Activated T-helper 1 cell treated with Interleukin-2 at 50 U/mL for 16 hours (primary cell): ENCODE measurements at places on chromosomes 2 and 18.

GRCh38 chr2:19802086-19802841, 99.5 kb downstream of the TTC32 start:
- DNase-seq = no peak

GRCh38 chr18:2589345-2590068, 18.1 kb downstream of the NDC80 start:
- no peak for DNase-seq

DNA sequence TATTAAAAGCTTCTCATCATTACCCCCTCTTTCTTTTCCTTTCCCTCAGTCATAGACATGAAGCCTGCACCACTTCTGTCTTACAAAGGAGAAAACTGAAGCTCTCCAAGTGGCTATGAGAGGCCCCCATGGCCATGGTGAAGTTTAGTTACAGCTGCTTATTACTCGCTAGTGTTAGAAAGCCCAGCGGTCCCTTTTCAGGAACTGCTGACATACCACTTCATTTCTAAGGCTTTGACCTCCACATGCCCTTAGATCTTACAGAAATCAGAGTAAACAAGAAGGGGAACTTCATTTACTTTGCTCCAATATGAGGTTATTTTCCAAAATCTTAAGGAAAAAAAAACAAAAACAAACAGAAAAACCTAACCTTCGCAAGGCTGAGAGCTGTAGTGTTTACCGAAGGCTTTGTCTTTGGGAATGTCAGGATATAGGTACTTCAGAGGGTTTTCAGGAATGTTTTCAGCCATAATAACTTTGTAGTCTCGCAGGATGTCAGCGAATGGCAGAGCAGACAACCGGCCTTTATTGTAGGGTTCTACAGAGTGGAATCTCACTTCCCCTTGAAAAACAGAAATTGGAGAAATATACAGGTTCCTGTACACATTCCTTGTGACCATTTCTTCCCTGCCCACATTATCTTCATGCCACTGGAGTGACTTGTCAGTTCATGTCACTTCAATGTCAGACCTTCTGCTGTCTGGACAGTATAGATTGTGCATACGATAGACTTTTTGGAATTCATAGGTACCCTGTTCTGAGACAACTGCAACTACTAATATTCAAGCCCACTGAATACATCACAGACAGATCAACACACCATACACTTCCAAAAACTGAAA, 18.8 kb upstream of the STAT1 start:
- no peak for DNase-seq

- DNase-seq = no peak
Observed at GRCh38 chr18:34494359-34494696, 215.8 kb upstream of the DTNA start.

DNA sequence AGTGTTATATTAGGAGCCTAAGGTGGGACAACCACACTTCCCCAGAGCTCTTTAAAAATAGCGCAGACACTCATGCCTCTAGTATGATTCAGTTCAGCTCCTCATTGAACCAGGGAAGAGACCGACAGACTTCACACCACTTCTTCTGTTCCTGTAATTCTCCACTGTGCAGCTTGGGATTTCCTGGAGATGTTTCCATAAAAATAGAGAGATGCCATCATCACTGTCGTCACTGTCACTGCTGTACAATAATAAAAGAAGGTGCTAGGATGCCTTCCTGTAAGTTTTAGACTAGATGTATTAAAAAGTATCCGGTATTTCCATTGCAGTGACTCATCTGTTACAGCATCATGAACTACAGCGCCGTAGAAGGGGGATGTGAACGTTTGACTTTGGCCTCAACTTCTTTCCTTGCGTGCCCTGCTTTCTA, 110.9 kb downstream of the FAM210A start:
- DNase-seq = no peak

DNA sequence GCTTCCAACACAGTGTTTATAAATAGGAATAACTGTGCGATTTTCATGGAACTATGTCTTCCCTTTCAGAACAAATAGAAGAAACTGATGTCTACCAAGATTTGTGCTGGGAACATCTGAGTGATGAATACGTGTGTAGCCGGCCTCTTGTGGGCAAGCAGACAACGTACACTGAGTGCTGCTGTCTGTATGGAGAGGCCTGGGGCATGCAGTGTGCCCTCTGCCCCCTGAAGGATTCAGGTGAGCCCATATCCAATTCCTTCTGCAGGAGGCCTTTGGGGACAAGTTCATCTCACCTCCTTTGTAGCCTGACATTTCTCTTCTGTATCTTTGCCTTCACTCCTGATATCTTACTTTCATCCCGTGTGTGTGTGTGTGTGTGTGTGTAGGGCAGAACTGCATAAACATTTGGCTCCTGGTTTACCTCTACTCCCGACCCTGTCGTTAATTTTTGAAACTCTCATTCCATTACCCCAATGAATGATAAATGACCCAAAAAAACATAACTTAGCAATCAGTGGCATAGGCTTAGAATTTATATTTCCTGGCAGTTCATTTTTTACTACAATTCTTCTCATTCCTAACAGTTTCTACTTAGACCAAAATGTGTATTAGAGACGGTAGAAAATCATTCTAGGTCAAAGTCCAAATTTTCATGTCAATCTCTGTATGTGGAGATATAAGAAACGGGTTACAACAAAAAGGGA, 111.0 kb upstream of the RASGRP3 start:
- no peak for DNase-seq

DNA sequence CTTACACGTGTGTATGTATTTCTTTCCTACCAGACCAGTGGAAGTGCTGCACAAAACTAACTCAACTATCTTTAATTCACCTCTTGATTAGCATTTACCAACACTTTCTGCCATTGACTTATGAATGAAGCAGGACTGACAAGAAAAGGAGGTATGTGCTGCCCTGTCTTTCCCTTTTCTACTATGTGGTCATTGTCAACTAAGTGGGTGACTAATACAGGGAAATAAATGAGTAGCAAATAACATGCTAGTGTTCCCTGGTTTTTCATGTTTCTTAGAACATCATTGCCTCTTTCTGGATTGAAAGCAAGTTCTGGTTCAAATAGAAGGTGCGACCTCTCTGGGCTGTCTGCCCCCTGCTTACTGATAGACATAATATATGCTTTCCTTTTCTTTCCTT, 58.0 kb downstream of the LINC00305 start:
- DNase-seq = no peak

GRCh38 chr18:36212301-36213171, 25.2 kb downstream of the MOCOS start:
- no peak for DNase-seq

DNA sequence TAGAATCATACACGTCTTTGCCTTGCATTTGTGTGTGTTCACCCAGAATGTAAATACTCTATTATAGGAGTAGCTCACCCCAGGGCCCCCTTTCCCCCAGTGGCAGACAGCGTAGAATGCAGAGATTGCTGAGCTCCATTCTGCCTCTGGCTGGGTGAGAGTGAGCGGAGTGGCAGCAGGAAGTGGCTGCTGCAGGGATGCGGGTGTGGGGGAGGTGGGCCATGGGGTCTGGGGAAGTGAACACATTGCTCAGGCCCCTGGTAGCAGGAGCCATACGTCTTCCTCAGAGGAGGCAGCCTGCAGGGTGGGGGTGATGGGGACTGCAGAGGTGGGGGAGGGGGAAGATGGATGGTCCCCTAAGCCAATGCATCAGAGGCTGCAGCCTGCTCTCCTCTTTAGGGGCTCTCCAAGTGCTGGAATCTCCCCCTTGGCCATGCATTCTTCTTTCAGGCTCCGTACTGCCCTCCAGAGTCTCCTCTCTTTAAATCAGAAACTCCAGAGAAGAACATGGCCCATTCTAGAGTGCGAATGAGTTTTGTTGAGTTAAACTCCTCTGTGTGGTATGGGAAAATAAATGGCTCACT, 72.2 kb downstream of the CELF4 start:
- no peak for DNase-seq

DNA sequence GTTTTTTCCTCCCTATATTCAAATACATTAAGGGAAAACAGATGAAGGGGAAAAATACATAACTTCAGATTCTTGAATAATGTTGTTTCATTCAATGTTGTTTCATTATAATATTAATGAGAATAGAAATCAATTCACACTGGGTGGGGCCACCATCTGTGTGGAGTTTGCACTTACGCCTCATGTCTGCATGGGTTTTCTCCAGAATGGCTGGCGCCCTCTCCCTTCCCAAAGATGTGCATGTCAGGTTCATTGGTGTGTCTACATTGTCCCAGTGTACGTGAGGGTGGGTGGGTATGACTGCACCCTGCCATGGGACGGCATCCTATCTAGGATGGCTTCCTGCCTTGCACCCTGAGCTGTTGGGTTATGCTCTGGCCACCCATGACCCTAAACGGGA, 51.7 kb downstream of the COBLL1 start:
- no peak for DNase-seq

DNA sequence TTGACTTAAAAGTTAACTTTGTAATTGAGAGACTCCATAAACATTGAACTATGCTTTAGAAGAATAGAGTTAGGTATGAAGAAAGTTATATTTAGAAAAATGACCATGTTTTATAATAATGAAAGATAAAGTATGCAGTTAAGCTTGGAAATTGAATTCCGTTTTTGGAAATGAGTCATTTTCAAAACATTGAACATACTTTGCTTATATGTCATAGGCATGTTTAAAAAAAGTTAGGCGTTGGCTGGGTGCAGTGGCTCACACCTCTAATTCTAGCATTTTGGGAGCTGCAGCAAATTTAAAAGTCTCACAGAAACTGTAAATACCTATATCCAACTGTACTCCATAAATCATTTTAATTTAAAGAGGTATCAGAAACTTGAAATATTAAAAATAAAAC, 607.4 kb downstream of the CBLN2 start:
- DNase-seq = no peak

GRCh38 chr2:212032032-212032431, 506.6 kb downstream of the ERBB4 start:
- no peak for DNase-seq

DNA sequence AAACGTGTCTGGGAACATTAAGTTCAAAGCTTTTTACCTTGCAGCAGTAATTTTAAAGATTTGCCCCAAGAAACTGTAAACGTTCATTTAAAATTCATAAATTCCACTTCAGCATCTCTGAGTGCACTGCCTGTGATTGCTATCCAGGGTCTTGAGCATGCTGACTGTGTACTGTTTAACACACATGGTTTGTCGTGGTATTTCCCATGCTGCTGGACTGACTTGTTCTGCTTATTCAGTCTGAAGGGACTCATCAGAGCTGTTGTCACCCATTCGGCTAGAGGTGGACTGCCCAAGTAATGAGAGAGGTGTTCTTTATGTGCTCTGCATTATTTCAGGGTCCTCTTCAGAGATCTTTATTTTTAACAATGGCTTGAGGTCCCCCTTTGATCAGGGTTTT, 53.1 kb downstream of the RHBDD1 start:
- DNase-seq = no peak

GRCh38 chr2:172516299-172516698, 39.6 kb upstream of the PDK1 start:
- DNase-seq = no peak

DNA sequence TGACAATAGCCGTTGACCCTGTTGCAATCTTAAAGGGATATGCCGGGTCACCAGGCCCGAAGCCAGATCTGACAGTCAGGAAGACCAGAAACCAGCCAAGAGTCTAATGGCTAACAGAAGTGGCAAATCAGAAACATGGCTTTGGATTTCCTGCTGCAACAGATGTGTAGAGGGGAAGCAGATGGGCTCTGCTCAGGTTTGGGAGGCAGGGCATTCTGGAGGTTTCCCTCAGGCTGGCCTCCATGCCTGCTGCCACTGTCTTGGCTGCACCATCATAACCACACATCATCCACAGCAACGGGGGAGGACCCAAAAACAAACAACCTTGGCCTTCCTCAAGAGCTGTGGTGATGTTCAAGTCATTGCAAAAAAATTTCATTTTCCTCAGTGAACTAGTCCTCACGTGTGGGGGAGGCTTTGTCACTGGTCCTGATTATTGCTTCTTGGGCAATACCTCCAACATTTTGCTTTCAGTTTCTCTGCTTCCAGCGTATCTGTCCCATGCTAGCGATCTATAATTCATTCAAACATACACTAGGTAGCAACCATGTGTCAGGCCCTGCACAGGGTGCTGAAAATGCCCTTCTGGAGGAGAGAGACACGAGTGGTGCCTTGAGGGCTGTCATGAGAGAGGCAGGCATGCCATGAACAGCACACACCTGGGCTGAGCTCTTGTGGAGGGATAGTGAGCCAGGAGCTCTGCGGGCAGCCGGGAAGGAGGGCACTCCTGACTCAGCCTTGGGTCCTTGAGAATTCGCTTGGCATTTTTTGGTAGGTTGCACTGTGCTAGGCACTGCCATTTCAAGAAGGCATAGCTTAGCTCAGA, 48.2 kb upstream of the LGALSL start:
- DNase-seq = no peak

DNA sequence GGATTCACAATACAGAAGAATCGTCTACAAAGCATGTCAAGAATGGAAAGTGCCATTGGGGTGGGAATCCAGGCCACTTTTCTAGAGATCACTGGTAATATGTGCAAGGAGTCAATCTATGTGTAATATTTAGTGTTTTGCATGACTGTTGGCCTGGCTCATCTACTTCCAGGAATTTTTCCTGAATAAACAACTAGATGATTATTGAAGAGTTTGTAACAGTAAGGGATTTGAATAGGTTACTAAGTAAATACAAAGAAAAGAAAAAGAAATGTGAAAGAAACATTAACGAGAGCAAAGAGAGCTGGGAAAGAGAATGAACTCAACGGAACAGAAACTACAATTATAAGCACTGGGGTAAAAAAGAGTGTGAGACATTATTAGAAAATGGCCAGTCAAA, 406.0 kb downstream of the TGIF1 start:
- DNase-seq = no peak

GRCh38 chr18:34801774-34802173, 91.7 kb downstream of the DTNA start:
- no peak for DNase-seq

- no peak for DNase-seq
Observed at GRCh38 chr2:174333372-174334277, 1.1 kb upstream of the SP9 start.

- DNase-seq = no peak
Observed at GRCh38 chr2:73223821-73224220, 9.2 kb downstream of the PRADC1 start.

DNA sequence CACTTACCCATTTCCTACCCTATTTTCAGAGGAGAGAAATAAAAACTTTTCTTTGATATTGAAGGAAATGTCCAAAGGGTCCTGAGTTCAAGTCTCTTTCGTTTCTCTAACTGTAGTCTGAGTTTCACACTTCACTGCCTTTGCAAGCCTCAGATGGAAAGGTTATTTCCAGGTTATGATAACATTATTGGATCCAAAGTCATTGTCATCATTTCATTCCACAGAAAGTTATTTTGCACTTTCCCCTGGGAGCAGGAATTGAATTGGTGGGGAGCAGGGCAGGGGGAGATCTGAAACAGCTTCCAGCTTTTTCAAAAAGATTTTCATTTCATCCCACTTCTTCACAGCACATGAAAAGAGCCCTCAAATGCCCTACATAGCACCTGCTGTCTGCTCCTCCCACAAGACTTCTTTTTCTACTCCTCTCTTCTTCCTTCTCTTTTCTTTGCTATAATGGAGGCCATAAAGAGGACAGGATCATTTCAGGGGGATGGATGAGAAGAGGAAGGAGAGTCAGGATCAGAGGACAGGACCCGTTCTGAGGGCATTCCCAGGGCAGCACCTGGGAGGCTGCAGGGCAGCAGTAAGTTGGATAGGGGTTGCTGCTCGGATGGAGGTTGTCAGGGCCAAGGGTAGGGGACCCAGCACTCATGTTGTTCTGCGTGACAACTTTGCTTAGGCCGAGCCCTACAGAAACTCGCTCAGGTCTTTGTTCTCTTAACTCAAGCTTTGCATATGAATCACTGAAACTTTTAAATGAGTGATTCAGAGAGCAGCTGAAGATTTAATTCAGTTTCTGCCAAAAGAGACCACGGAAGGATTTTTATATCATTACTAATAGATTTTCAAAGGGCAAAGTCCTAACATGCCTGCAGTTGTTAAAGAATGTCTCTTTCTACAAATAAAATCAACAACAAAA, 11.4 kb upstream of the GALNT5 start:
- DNase-seq = no peak
